NCI-H510A (cell line): ENCODE measurements at places on chromosomes 4 and X.

GRCh38 chrX:130716346-130716745, 186.7 kb downstream of the ENOX2 start:
- no peak for DNase-seq

- no peak for DNase-seq
These were observed 24.3 kb downstream of the PSAPL1 start for GRCh38 chr4:7410446-7410845.

- no peak for DNase-seq
These were observed 28.1 kb downstream of the SYNPO2 start for GRCh38 chr4:118916691-118917289.

DNA sequence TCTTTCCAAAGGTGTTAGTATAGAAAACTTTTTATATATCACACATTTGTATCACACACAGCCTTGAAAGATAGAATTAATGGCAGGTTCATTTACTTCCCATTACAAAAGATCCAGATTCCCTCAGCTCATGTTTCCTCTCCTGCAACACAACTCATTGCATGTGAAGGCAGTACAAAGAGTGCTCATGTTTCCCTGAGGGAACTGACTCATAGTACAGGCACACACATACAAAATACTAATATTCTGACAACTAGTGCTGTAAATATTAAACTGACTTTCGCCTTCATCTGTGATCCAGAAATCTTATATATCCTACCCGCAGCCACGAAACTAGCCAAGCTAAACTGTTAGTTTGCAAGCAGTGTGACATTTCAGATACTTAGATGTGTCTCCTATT, 819.8 kb upstream of the PCDH7 start:
- DNase-seq = no peak

DNA sequence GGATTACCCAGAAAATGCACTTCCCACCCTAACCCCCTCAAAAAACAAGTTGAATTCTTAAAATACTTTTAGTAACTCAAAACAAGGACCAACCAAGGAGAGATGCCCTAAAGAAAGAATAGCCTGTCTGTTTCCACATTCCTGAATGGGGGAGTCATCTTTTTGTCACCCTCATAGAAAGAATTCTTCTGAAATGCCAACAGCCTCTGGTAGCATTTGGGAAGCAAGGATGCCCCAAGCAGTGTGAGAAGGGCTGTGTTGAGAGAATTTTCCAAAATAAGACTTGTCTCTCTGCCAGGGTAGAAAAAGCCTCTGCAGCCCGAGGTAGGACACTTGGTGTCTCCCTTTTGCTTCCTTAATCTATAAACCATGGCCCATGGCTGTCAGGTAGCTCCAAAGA, 173.1 kb upstream of the VCX3A start:
- no peak for DNase-seq

DNA sequence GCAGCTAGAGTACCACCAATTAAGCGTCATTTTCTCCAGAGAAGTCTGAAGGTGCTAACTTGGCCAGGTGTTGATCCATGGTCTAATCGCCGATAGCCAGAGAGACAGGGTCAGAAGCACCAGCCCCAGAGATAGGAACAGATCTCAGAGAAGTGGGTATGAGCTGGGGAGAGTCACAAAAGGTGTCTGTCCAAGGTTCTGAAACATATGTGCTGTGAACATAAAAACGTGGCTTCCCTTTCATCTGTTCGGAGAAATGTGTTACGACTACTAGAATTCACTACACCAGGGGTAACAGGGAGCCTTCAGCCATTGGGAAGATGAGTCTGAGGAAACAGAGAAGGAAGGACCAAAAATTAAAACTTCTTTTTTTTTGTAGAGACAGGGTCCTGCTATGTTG, 91.3 kb downstream of the FBXL5 start:
- no peak for DNase-seq

DNA sequence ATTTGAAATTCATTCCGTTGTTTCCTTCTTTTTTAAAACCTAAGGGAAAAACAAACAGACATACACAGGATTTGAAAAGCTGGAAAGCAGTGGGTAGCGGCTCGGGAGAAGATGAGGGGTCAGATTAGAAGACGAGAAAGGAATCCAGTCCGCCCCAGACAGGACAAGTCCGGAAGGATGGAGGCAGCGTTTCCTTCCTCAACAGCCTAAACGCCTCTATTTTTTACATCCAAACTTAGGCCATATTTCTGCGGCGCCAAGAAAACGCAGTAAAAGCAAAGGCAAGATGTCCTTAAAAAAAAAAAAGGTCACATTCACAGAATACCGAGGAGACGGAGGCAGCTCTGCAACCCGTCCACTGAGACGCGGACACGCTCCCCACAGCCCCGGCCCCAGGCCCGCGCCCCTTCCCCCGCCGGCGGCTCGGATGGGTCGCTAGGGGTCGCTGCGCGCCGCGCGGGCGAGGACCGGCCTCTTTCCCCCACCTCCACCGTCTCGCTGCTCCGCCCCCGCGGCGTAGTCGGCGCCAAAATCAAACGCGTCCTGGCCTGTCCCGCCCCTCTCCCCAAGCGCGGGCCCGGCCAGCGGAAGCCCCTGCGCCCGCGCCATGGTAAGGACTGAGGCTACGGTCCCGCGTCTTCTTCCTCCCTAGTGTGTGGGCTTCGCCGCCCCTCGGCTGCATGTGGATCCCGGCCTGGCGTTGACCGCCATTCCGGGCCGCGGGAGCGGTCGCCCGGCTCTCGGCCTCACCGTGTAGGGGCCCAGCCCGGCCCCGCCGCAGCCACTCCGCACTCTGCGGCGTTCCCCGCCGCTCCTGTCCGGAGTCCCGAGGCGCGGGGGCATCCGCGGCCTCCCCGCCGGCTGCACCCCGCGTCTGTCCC, at the start of gene MND1:
TSS of gene MND1 (plus strand) at position 558 of the 881 bp plus-strand sequence. CDS start at position 608, 50 bp downstream.
- DNase-seq = peak; percentile 34

GRCh38 chrX:997631-998137, 214.8 kb downstream of the CRLF2 start:
- no peak for DNase-seq

- no peak for DNase-seq
These were observed 75.4 kb downstream of the TMEM131L start for GRCh38 chr4:153541456-153542096.

- DNase-seq = no peak
These were observed 82.5 kb downstream of the AMELX start for GRCh38 chrX:11375614-11376119.

DNA sequence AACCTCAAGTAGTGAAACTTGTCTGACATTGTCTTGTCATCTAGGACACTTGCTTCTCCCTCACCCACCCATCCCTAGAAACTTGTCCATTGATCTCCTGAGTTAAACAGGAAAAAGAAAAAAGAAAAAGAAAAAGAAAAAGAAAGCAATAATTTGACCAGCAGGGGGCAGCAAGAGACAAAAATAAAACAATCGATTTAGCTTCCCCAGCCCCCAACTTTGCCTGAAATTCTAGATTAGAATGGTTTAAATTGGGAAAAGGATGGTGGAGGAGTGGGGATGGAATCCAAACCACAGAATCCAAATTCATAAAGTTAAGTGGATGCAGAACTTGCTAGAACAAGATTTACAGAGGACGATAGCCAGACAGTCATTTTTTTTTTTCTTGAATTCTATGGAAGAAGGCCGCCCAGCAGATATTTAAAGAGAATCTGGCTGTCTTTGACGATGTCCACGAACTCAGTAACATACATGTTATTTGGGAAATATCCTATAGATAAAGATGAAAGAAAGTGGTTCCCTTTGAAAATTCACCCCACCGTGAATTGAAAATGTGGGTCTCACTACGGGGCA, 282.9 kb downstream of the USP46 start:
- no peak for DNase-seq

DNA sequence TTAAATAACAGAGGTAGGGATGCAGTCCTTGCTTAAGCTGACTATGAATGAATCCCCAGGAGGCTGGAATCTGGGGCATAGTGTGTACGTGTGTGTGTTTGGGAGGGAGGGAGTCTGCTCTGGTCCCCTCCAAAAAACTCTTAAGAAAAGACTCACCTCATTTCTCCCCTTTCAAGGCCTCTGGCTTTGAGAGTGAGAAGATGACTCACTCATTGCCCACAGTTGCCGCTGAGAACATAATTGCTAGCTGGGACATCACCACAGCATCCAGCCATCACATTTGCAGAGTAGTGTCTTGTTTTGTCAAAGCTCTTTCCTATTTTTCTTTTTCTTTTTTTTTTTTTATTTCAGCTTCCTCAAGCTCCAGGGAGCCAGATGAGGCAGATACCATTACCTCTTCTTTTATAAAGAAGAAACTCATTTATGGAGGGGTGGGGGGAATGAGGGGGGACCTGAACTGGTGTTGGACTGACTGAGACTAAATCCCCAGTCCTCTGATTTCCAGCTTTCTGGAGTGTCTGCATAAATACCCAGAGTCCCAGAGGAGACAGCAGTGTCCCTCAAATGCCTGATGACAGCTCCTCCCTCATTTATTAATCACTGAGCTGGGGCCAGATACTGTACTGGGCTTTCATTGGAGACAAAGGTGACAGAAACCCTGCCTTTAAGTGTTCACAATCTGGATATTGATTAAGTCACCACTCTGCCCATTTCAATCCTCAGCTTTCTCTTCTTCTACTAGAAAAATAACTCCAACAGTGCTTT, 61.9 kb upstream of the LAS1L start:
- no peak for DNase-seq

DNA sequence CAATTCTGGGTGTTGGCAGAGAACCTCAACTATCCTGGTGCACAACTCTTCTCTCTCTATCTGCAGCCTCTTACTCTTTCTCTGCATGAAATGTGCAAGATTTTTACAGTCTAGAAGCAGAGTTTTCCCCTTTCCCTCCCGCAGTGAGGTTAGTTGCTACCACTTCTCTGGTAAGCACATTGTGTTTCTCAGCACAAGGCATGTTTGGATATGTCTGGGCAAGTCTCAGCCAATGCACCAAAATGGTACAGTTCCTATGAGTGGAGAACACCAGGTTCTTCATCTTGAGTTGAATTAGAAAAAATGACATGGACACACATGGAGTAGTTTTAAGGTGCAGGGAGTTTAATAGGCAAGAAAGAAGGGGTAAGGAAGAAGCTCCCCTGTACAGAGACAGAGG, 187.0 kb downstream of the CCNG2 start:
- no peak for DNase-seq
